ENCODE measurements at places on chromosomes 16 and 17.

GRCh38 chr17:39653662-39654331, 11.4 kb upstream of the TCAP start:
- DNase-seq = peak; percentile 90

DNA sequence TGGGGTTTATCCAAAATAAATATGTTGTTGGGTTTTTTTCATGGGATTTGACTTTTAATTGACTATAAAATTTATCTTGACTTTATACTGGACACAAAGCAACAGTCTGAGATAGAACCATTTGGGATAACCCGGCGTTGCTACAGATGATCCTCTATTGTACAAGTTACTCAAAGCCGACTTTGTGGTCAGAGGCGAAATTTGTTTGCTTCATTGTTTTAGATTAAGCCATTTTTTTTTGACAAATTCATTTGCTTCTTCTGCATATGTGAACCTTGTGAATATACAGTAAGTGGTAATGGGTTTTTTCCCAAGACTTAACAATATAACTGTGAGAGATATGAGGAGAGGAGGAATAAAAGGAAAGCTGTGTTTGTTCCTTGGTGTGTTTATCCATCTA, 11.8 kb downstream of the MYO1D start:
- DNase-seq = no peak

GRCh38 chr17:49508061-49508865, 13.2 kb downstream of the NGFR start:
- no peak for DNase-seq

DNA sequence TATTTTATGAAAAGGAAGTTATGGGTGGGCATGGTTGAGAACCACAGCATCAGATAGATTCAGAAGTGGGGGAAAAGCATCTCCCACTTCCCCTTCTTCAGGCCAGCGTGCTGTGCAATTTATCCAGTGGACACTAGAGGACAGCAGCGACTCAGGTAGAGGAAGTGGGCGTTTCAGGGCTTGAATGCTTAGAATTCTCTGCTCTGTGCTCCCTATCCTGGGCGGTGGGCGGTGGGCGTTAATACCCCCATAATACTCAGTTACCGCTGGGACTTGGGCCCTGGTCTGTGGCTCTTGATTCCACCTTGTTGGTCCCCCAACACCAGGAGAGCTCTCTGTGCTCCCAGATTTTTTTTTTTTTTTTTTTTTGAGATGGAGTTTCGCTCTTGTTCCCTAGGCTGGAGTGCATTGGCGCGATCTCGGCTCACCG, 3.7 kb upstream of the LYZL6 start:
- peak; percentile 76 for DNase-seq

GRCh38 chr16:86232496-86232895, 277.8 kb upstream of the FOXF1 start:
- DNase-seq = no peak

DNA sequence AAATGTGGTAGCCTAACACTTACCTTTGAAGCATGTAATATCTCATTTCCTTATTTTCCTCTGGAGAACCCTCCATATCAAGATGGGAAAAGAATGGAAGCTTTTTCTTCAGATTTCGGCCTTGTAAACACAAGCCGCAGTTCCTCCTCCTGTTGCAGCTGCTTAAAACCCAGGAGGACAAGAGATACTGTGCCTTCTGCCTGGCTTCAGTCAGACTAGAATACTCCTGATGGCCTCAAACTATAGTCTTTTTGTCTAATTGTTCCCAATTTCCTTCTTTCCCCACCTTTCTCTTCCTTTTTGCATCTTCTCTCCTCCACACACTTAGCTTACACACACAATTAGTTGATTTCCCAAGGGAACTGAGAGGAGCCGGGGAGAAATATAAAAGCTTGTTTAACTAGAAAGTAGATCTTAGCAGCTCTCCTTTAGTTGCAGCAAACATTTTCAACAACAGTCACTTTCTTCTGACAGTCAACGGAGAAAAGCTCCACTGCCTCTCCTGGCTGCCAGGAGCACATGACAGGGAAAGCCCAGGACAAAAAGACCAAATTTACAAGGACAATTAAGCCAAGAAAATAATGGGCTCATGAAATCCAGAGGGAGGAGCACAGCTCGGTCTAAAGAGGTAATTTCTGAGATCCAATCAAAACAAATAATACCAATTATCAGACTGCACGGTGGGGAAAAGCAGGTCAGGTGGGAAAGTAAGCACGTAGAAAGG, 76.4 kb upstream of the C17orf78 start:
- no peak for DNase-seq

- no peak for DNase-seq
Observed at GRCh38 chr16:67161595-67162058, 1.9 kb downstream of the FBXL8 start.

GRCh38 chr17:80999536-81000333, 8.1 kb downstream of the CHMP6 start:
- DNase-seq = no peak

- DNase-seq = no peak
Observed at GRCh38 chr17:67725373-67725791, 7.6 kb downstream of the NOL11 start.

DNA sequence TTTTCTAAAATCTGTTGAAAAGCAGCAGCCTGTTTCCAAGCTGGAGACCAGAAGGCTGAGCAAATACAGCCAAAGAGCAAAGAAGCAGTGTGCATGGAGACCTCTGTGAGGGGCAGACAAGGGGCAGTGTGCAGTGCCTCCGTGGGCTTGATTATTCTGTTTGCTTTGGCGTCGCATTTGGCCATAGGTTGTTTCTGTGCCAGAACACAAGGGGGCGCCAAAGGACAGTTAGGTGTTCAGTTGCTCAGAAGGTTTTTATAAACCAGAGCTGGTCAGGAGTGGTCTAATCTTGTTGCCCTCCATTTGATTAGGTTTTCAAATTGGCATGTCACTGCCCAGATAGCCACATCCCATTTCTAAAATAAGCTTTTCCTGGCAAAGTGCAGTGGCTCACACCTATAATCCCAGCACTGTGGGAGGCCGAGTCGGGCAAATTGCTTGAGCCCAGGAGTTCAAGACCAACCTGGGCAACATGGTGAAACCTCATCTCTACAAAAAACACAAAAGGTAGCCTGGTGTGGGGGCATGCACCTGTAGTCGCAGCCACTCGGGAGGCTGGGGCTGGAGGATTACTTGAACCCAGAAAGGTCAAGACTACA, 10.6 kb downstream of the MYH3 start:
- DNase-seq = peak; percentile 88

GRCh38 chr17:78250891-78251772, 19.7 kb downstream of the TMEM235 start:
- peak; percentile 93 for DNase-seq

DNA sequence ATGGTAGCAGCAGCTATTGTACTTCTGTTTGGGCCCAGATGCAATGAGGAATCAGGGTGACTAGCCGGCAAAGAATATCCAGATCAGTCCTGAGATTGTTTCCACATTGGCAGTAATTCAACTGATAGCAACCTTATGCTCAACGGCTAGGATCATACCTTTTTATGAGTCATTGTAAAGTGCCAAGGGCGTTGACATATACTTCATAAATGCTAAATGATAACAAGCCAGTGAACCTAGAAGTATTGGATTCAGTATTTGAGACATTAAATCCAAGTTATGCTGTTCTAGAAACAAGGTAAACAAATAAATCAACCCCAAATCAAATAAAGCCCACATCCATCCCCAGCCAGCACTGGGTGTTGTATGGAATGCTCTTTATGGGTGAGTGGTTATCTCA, 207.1 kb upstream of the ZFHX3 start:
- no peak for DNase-seq

GRCh38 chr17:57724026-57724728, 20.9 kb downstream of the CCDC182 start:
- DNase-seq = no peak

DNA sequence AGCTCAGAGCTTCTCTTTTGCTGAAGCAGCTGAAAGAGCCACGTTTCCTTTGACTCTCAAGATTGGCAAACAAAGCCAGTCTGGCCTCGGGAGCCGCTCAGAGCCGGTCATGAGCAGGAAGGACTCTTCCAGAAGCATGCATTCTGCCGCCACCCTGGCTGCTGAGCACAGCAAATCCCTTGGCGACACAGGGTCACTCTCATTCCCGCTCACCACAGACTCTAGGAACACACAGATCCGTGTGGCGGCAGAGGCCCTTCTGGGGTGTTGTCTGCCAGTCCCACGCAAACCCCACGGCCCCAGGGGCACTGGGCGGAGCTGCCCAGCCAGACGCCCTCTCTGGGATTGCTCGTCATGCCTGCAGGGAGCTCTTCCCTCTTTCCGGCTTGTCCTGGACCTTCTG, 157.0 kb downstream of the C16orf95 start:
- no peak for DNase-seq

- no peak for DNase-seq
Observed at GRCh38 chr17:51006601-51007000, 114.1 kb downstream of the SPAG9 start.

GRCh38 chr17:38355251-38355650, 3.6 kb downstream of the SOCS7 start:
- no peak for DNase-seq

DNA sequence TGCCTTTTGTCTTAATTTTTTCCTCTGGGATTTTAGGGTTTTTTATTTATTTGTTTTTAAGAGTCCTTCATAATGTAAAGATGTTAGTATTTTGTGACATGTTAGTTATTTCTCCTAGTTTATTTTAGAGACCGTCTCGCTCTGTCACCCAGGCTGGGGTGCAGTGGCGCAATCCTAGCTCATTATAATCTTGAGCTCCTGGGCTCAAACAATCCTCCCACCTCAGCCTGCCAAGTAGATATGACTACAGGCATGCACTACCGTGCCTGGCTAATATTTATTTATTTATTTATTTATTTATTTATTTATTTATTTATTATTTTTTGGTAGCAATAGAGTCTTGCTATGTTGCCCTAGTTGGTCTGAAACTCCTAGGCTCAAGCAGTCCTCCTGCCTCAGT, 37.4 kb upstream of the ARHGAP17 start:
- no peak for DNase-seq

GRCh38 chr17:21019976-21020586, 22.7 kb downstream of the USP22 start:
- no peak for DNase-seq

DNA sequence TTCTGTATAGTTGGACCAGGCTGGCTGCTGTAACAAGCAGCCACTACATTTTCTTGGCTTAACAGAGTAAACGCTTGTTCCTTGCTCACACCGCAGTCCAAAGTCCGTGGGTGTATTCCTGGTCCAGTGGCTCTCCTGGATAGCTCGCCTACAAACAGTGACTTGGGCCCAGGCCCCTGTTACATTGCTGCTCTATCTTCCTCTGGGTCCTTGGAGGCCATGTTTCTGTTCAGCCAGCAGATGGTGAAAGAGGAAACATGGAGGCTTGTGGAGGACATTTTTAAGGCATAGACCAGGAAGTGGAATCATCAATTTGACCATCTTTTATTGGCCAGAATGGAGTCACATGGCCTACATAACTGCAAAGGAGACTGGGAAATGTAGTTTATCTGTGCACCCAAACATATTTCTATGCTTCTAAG, 55.1 kb downstream of the ATP2C2 start:
- no peak for DNase-seq

All from activated CD8-positive, alpha-beta memory T cell treated with anti-CD3 and anti-CD28 coated beads for 24 hours (primary cell).